ENCODE measurements at places on chromosomes 7 and 10. TPM values are rescaled to one million over a fixed set of nuclear protein-coding genes. Genes with fewer than 3 reads are reported as not detected.

GRCh38 chr7:69599286-69599954 is 1.1 kb downstream of the AUTS2 start:
- no peak for DNase-seq

GRCh38 chr7:68425377-68425776 is 1172.9 kb upstream of the AUTS2 start:
- DNase-seq: no peak

LRRTM3 gene
- total RNA-seq: not detected

IDI2 gene
- not detected for total RNA-seq

DNA sequence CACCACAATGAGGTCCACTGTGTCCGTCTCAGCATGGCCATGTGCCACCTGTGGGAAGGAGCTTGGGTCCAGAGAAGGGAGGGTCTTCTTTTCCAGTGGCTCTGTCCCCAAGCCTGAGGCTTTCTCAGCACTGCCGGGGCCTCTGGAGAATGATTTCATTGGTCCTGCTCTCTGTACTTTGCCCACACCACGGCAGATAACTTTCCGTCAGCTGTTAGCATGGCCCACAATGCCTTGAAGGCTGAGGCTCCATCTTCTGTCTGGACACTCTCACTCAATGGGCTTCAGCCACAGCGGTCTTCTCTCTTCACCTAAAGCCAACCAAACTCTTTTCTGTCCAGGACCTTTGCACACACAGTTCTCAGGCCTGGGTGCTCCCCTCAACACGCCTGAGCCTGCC is 192.5 kb downstream of the CXCL12 start:
- DNase-seq: no peak

TMEM130 gene
- 0.06 TPM for total RNA-seq

- no peak for DNase-seq
These were observed 25.1 kb upstream of the ZNF273 start for GRCh38 chr7:64877714-64878610.

NUTM2B gene
- total RNA-seq: 0.58 TPM

Measured in LHCN-M2 (cell line).